ENCODE measurements at places on chromosomes 12 and 14.

GRCh38 chr12:38872561-38872960 lies 32.8 kb downstream of the CPNE8 start:
- DNase-seq = no peak

GRCh38 chr14:61524936-61525292 lies 170.4 kb upstream of the HIF1A start:
- no peak for DNase-seq

GRCh38 chr12:49664591-49665239 lies 41.4 kb downstream of the PRPF40B start:
- DNase-seq = no peak

GRCh38 chr12:15427913-15428312 lies 105.6 kb downstream of the PTPRO start:
- DNase-seq = no peak

DNA sequence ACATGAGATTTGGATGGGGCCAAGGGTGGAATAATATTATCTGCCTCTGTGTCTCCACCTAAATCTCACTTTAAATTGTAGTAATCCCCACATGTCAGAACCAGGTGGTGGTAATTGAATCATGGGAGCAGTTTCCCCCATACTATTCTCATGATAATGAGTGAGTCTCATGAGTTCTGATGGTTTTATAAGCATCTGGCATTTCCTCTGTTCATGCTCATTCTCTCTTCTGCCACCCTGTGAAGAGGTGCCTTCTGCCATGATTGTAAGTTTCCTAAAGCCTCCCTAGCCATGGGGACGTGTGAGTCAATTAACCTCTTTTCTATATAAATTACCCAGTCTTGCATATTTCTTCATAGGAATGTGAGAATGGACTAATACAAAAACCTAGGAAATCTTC lies 29.9 kb downstream of the TSPAN19 start:
- peak; percentile 89 for DNase-seq

- DNase-seq = no peak
Measured at GRCh38 chr12:116037941-116038837, 239.3 kb downstream of the MED13L start.

DNA sequence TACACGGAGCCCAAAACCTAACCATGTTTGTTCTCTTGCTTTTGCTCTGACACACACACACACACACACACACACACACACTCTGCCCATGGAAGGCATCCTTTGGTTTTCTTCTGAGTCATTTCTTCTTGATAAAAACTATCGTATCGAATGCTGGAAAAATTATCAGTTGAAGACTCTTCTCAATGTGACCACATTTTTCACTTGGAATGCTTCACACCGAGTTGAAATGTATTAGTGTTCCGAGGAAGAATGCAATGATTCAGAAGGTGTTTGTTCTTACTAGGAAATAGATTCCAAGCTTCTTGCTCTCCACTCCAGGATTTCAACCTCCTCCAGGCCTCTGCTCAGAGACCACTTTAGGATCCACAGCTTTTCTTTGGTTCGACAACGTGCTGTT lies 226.3 kb downstream of the MON2 start:
- DNase-seq = no peak

- DNase-seq = no peak
Measured at GRCh38 chr12:106090591-106091445, 47.9 kb downstream of the NUAK1 start.

DNA sequence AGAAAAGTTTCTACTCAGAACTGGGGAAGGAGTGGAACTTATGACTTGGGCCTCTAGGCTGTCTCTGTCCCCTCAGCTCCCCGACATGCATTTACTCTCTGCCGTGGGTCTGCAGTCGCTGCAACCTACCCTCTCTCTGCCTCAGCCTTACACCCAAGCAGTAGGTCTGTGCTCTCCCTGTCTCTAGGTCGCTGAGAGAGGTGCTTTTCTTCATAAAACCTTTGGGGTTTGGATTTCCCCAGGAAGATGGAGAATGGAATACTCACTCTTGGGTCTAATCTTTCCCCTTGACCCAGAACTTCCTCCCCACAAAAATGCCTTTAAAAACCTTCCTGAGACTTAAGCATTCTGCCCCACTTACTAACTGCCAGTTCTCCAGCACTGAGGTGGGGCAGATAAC lies 12.9 kb downstream of the GPR84 start:
- DNase-seq = no peak

- DNase-seq = peak; percentile 78
Measured at GRCh38 chr14:71591929-71592328, 340.3 kb upstream of the RGS6 start.

DNA sequence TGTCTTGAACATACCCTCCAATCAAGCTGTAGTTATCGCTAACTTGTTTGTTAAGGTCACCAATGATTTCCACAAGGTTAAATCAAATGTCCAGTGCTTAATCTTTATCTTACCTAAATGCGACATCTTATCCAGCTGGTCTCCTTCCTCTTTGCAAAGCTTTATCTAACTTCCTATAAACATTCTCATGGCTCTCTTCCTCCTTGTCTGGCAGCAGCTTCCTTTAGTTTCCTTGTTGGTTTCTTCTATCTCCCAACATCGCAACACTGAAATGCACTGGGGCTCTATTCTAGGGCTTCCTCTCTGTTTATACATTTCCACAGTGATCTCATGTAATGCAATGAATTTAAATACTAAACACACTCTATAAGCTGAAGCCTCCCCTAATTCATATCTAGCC lies 28.7 kb downstream of the UBE2N start:
- DNase-seq = no peak

DNA sequence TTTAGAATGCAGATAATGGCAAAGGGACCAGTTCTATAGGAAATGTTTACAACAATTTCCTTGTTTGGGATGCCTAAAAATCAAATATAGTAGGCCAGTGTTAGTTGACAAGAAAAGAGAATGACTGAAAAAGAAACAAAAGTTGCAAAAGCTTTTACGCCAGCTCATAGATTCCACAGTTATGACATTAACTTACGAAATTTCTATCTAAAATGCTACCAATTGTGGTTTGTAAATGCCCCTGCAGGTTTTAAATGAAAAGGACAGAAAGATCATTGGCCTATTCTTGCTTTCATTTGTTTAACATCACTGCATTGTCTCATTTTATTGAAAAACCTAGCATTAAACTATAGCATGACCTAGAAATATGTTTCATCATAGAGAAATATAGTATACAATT lies 345.8 kb downstream of the CCDC91 start:
- no peak for DNase-seq

DNA sequence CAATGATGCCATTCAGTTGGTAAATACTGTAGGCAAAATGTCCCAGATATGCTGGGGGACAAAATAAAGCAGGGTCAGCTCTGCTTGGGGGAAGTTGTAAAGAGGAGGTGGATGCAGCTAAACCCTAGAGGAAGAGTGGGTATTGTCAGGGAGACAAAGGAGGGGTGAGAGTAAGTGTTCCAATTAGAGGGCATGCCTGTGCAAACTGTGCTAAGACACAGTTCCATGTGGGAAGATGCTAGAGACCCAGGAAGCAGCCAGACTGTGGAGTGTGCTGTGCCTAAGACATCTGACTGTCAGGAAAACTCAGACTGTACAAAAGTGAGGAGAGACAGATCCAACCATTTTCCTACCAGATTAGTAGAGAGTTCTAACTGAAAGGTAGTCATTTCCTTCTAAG lies 474.3 kb downstream of the ATP23 start:
- DNase-seq = no peak

- no peak for DNase-seq
Measured at GRCh38 chr14:68574906-68575305, 218.0 kb downstream of the ZFP36L1 start.

- no peak for DNase-seq
Measured at GRCh38 chr12:1907652-1908611, 10.5 kb downstream of the CACNA2D4 start.

GRCh38 chr14:55336162-55336561 lies 64.9 kb downstream of the FBXO34 start:
- DNase-seq = no peak

DNA sequence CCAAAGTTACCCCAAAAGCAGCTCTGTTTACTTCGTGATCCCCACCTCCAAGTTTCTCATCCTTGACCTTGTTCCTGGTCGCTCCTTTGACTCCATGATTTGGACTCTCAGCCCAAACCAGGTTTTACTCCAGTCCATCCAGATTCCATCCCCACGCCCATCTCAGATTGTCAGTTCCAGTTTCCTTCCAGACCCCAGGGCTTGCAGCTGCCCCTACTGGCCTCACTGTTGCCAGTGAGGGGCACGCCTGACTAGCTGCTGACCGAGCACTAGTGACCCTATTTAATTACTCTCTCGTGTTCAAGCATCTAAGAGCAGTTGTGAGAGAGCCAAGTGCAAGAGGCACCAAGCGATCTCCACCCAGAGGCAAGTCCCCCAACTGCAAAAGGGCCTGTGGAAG lies 155.1 kb upstream of the FUT8 start:
- DNase-seq = no peak

DNA sequence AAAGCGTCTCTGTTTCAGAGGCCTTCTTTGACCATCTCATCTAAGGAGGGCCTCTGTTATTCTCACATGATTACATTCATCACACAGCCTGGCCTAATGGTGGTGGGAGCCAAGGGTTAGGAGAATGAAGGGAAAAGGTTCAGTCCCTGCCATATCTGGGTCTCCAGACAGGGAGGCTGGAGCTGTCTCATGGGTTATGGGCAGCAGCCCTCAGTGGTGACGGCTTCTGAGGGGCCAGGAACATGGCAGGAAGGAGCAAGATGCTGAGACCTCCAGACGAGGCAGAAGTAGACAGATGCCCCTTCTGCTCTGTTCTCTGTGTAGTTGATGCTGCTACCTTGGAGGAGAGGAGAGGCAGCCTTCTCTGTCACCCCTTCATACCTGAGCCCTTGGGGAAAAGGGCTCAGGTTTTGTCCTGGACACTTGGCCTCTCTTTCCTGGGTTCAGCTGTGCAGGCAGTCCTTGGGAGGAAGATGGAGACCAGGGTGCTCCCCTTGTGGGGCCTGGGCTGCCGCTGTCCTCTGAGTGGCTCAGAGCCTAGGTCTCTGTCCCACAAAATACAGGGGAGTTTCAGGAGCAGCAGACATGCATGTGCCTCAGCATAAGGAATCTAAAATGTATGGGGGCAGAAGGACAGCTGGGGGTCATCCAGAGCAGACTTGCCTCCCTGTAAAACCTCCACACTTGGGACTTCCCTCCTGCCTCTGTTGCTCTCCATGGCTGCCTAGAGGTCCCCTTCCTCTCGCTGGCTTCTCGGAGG lies 3.6 kb downstream of the IFI27L2 start:
- no peak for DNase-seq

- DNase-seq = no peak
Measured at GRCh38 chr14:24289649-24290280, 9.8 kb downstream of the DHRS1 start.

DNA sequence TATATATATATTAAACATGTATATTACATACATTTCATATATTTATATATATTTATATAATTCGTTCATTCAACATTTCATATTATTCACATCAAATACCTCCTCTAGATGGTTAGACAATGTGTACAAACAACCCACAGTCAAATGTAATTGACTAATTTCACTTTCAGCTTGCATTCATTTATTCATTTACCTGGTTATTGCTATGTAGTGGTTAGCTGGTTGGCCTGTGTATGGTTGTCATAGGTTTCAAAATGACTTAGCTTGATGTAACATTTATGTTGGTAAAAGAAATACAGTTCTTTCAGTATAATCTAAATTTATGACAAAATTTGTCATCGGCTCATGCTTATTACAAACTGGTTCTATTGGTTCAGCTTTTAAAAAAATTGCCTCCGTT lies 389 bp downstream of the OR4K13 start:
- DNase-seq = no peak

DNA sequence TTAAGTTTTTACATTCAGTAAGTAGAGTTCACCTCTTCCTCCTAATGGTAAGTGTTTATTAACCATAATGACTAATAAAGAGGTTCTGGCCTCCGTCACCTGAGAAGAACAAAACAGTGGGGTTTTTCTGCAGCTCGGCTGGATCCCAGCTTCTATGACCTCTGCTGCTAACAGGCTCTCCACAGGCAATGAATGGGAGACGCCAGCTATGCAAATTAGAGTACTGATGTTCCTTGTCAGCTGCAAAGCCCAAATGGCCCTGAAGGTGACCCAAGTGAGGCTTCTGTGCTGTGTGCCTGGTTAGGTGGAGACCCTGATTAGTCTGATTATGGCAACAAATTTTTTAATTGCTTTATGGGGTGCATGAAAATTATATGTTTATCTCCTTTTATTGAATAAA lies 218.1 kb downstream of the APAF1 start:
- no peak for DNase-seq

DNA sequence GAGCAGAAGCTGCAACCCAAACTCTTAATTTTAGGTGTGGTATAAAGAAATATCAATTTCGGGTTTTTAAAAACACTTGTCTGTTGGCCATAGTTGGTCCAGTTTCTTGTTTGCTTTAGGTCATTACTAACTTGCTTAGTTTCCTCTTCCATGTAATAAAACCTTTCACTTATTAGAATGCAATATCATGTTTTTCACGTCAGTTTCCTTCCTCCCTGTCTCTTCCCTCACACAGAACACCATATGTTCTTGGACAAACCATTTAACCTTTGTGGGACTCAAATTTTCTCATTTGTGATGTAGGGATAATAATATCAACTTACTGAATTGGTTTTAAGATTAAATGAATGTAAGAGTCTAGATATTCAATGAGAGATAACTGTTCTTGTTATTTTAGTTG lies 22.9 kb downstream of the PMCH start:
- no peak for DNase-seq

DNA sequence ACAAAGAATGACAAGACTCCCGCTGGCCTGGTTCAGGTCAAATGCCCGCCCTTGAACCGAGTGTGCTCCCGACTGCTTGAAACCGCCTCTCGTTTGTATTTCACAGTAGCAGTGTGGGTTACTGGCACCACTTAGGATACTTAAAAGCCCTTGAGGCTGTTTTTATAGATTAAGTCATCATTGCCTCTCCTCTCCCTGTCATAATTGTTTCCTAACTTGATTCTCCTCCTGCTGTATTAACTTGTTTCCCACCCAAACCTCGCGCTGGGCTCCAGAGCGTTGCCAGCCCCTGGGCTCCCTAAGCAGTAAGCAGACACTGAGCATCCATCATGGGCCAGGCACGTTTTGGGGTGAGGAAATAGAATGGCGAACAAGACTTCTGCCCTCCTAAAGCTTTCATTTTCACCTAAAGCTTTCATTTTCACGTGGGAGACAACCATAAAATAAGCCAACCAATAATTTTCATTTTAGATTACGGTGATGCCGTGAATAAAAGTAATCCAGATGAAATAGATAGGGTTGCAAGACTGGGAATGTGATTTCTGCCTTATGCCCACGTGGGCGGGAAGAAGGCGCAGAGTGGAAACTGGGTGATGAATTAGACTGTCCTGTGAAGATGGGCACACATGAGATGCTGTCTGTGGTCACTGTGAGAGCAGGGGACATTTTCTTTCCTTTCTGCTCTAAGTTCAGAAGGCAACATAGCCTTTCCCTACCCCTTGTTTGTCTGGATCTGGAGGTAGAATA lies 97.5 kb downstream of the PPP2R5C start:
- DNase-seq = no peak

DNA sequence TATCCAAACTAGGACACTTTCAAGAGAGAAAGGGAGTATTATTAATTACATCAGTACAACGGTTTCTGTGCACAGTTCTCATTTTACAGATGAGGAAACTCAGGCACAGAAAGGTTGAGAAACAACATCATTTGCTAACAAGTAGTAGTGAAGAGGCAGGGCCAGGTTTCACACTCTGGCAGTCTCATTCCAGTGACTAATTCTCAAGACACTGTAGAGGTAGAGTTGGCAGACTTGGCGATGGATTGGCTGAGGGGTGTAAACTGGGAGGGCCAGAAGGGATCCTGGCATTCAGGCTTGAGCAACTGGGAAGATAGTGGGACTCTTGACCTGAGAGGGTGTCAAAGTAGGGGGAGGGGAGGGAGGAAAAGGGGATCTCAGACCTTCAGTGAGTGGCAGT lies 73.8 kb upstream of the BDKRB2 start:
- DNase-seq = no peak

GRCh38 chr12:105289114-105289904 lies 41.2 kb upstream of the C12orf75 start:
- no peak for DNase-seq

Data from NCI-H524 (cell line).